CD8-positive, alpha-beta T cell (primary cell): ENCODE measurements at places on chromosomes 5 and 9. TPM values are rescaled to one million over a fixed set of nuclear protein-coding genes. Genes with fewer than 3 reads are reported as not detected.

HAVCR1 gene
- 2.3 TPM for total RNA-seq

DNA sequence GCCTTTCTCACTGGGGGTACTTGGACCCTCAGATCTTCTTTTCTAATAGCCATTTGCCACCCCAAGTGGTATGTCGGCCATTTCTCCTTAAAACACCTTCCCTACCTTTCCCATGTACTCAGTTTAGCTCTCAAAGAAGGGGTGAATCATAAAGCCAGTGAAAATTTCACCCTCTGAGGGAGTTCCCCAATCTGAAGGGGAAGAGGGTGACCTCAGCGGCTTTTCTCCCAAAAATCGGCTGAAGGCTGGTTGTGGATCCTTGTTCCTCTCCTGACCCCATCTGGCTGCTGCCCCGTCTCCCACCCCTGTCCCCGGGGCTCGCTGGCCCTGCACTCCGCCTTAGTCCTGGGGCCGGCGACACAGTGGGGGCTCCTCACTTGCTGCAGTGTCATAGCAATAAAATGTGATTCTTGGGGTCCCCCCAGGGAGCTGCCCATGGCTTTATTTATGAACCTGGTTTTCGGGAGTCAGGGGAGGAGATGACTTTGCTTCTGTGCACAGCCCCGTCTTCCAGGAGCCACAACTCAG lies 17.3 kb upstream of the LTC4S start:
- no peak for DNase-seq

- DNase-seq, result no peak
Measured at GRCh38 chr5:122933956-122934355, 88.5 kb downstream of the SNX24 start.

DNA sequence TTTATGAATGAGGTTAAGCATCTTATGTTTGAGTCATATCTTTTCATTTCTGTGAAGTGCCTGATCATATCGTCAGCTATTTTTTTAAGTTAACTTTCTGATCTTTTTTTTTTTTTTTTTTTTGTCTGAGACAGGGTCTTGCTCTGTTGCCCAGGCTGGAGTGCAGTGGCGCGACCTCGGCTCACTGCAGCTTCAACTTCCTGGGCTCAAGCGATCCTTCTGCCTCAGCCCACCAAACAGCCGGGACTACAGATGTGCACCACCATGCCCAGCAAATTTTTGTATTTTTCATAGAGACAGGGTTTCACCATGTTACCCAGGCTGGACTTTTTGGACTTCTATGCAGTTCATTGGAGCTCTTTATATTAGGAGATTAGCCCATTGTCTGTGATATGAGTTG lies 140.7 kb downstream of the PRKACG start:
- DNase-seq, result no peak

DNA sequence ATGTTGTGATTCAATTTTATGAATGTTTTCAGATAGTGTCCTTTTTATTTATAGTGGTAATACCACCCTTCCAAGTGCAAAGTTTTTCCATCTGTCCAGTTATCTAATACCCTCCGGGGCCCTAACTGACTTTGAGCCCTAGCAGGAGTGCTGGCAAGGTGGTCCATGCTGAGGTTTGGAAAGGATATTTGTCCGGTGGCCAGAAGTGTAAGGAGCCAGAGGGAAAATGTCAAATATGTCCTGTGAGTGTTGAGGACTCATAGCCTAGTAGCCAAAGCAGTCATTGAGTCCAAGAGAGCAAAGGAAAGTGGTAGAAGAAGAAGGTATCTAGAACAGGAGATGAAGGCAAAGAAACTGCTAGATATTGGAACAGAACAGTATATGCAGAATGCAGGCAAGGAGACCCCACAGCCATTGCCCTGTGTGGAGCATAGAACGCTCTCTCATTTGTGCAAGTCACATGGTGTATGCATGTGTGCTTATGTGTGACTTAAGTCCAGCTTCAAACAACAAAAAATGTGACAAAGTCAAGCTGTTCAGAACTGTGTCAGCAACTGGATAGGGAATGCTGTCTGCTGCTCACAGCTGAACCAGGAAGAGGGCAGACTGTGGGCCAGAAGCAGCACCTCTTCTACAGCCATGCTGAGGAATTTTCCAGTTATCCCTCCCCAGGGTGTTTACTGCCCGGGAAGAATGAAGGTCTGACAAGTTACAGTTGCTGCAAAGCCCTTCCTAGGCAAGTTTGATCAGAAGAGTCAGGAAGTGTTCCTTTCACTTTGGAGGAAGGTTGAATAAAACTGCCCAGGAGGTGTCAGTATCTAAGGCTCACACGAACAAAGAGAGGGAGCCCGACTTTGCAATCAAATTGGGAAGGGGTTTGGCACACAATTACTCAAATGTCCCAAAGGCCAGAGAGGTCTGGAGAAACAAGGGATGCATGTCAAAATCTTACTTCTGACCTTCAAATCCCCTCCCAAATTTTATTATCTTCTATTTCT lies 463.3 kb upstream of the DMAC1 start:
- DNase-seq, result no peak

- DNase-seq, result no peak
Measured at GRCh38 chr5:132635873-132636272, 22.1 kb upstream of the IL13 start.
